ENCODE measurements at places on chromosomes 7 and 10.

DNA sequence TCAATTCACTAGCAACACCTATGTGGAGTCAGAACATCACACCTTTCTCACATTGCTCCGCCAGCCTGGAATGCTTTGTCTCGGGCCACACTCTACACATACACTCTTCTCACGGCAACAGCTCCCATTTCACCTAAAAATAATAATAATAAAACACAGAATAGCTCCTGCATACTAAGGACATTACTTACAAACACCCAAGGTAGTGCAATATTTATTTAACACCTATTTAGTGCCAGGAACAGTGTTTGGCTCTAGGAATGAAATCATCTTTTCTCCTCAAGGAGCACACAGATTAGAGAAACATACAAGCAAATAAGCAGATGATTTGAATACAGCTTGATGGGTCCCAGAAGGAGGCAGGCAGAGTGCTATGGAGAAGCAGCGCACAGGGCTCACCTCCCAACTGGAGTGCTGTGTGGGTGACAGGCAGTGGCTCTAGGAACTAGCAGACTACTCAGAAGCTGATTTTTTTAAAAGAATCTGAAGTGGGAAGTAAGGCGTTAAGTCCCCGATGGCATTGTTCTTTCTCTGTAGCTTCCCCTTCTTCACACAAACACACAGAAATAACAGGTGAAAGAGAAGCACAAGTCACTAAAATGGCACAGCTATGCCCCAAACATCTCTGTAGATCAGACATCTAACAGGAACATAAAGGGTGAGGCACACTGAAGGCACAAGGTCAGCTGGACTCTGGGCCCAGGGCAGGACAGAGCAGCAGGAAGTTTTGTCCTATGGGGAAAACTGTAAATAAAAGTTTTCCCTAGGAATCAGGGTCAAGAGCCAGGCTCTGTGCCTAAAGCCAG, 16.7 kb downstream of the USP6NL start:
- DNase-seq, result no peak

- no peak for DNase-seq
Observed at GRCh38 chr10:19845503-19846368, 29.5 kb downstream of the PLXDC2 start.

DNA sequence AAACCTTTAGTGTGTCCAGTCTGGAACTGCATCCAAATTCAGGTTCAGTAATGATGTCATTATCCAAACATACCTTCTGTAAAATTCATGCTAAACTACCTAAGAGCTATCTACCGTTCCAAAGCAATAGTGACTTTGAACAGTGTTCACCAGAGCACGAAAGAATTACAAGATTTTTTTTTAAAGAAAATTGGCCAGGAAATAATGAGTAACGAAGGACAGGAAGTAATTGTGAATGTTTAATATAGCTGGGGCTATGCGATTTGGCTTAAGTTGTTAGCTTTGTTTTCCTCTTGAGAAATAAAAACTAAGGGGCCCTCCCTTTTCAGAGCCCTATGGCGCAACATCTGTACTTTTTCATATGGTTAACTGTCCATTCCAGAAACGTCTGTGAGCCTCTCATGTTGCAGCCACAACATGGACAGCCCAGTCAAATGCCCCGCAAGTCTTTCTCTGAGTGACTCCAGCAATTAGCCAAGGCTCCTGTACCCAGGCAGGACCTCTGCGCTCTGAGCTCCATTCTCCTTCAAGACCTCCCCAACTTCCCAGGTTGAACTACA, 694 bp upstream of the FAS start:
- DNase-seq, result no peak

- DNase-seq, result no peak
Observed at GRCh38 chr10:23368816-23369640, 24.4 kb upstream of the C10orf67 start.

GRCh38 chr7:153524070-153524601, 528.1 kb upstream of the DPP6 start:
- no peak for DNase-seq

DNA sequence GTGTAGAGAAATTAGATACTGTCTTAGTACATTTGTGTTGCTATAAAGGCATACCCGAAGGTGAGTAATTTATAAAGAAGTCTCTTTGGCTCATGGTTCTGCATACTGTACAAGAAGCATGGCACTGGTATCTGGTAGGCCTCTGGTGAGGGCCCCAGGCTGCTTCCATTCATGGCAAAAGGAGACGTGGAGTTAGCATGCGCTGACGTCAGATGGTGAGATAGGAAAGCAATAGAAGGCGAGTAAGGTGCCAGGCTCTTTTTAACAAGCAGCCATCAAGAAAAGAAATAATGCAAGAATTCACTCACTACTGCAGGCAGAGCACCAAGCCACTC, 38.1 kb downstream of the AKR1C8 start:
- DNase-seq, result no peak

DNA sequence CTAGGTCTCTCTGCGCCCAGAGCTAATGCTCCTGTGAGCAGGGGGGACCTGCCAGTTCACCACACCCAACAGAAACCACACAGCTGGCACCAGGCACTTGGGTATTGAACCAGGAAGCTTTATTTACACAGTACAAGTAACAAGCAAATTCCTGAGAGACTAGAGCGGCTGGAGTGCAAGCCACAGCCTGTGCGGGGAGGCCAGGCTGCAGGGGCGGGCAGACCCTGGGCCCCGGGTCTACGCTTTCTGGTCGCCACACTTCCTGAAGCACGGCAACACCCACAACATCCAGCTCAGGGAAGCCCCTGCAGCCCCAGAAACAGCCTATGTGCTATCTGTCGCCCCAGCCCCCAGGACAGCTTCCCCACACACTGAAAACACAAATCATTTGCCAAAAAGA, 125.0 kb downstream of the FAM53B start:
- DNase-seq, result no peak

- no peak for DNase-seq
Observed at GRCh38 chr10:70937661-70938060, 49.3 kb upstream of the PCBD1 start.

DNA sequence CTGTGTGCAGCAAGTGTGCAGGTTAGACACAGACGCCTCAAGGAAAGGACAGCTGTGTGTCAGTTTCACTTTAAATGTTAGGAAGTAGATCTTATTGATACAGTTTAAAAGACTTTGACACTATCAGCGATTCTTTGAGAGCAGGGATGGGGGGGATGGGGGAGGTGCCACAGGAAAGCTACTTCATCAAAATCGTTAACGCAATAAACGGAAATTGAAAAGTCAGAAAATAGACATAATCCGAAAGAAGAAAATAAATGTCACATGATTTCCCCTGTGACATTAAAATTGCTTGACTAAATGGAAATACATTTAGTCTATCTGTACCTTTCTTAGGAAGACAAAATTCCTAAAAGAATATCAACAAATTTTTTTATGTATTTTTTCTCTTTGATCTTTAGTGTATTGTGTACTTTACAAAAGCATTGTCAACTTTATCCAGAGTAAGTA, 476 bp upstream of the ZNF33B start:
- DNase-seq, result no peak

DNA sequence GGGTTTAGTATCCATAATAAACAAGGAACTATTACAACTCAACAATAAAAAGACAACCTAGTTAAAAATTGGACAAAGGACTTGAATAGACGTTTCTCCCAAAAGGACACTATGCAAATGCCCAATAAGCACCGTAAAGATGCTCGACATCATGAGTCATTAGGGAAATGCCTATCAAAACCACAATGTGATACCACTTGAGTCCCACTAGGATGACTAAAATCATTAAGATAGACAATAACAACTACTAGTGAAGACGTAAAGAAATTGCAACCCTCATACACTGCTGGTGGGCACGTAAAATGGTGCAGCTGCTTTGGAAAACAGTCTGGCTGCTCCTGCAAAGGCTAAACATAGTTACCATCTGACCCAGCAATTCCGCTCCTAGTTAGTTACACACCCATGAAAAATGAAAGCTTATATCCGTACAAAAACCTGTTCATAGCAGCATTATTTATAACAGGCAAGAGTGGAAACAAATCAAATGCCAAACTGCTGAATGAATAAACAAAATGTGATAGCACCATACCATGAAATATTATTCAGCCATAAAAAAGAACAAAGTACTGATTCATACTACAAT, 17.3 kb downstream of the CCDC3 start:
- DNase-seq, result no peak

- no peak for DNase-seq
Observed at GRCh38 chr7:148436135-148436534, 154.4 kb upstream of the C7orf33 start.

- DNase-seq, result no peak
Observed at GRCh38 chr7:134826105-134826504, 46.7 kb downstream of the CALD1 start.

GRCh38 chr7:158676171-158676840, 28.3 kb downstream of the NCAPG2 start:
- DNase-seq, result no peak

DNA sequence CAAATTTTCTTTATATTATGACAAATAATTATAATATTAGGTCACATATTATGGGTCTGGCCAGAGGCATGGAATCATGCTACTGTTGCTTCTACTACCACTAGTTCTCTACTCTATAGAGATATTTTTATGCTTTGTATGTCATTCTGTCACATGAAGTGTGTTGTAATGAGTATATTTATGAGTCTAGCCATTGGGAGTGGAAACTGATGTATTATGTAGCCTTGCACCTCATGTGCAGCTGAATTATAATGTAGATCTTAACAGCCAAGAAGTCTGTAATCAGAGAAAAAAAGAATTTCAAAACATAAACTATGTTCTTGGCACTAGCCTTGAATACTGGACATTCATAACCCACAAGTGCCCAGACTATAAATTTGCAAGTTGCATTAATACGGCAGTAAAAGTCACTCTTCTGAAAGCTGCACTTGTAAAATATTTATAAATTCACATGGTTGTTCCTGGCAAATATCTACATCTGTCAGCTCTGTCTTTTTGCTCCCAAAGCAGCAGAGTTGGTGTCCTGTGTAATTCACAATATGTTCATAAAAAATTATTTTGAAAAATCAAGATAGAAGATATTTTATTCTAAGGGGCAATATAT, 48.6 kb upstream of the SKAP2 start:
- no peak for DNase-seq

DNA sequence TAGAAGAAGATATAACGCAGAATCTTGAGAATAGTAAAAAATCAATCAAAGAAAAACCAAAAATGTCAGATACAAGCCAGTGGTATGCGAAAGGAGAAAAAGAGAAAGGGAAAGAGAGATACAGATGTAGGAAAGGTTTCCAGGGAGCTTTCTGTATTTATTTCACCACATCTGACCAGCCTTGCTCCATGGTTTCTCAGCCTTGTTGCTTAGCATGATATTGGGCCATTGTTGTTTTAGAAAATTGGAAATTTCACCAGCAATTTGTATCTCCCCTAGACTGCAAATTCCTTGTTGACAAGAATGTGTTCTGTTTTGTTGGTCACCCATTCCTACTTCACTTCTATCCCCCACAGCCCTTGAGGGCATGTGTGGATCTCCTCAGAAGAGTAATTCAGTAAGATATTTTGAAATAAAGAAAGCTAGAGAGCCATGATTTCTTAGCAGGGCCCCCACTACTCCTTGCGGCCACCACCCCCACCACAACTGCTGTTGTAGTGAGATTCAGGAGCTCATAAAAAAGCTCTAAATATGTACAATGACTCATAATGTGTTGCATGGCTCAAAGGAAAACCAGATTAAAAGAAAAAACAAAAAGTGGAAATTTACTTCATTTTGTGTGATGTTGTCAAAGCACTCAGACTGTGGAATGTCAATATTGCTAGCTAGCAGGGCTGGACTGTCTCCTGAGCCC, 138.7 kb downstream of the CHRM2 start:
- DNase-seq, result no peak

DNA sequence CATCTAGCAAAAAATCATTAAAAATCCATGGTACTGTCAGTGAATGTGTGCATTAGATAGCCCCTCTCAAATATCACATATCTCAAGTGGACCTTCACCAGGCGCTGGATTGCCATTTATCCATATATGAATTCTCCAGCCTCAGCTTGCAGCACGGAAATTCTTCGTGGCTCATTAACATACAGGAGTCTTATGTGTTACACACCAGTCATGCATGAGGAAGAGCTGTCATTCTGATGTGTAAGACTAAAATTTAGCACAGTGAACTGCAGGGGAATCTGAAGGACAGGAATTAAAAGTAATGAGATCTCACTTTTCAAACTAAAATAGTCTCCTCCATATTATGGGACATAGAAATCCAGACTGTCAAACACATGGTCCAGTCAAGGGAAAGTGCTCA, 542.4 kb upstream of the DPP6 start:
- no peak for DNase-seq

GRCh38 chr7:148011753-148012152, 578.8 kb upstream of the C7orf33 start:
- no peak for DNase-seq

DNA sequence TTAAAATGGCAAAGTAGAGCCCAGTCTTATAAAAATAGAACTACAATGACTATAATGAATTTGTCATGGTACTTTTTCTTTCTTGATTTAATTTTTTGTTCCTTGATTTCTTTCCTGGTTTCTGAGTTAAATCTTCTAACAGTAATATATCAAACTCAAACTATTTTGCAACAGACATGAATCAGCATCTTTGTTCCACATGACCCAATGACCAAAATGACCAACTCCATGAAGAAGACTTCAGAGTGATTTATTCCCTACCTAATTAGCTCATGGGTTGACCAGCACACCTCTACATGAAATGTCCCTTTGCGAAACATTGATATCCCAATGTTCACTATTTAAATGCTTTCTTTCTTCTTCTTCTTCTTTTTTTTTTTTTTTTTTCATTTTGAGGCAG, 30.9 kb downstream of the NMT2 start:
- DNase-seq, result no peak

DNA sequence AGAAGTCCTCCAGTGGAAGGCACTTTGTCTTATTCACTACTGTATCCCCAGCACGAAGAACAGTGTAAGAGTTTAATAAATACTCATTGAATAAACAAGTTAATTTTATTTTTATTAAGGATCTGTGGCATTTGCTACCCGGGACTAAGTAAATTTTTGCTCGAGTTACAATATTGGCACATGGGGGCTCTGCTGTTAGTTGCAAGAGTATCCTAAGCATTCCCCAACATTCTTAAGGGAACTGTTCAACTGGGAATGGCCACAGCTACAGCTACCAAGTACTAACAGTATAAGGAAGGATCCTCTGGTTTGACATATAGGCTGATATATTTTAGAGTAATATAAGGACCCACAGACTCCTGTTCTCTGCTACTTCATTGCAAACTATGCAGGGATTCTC, 8.7 kb upstream of the LRRTM3 start:
- no peak for DNase-seq

GRCh38 chr10:80477-81105, 31.5 kb upstream of the TUBB8 start:
- no peak for DNase-seq
